ENCODE measurements at places on chromosomes 3 and 15.
A peak's percentile ranks its signal among the peaks of the same experiment; 100 is the strongest.

DNA sequence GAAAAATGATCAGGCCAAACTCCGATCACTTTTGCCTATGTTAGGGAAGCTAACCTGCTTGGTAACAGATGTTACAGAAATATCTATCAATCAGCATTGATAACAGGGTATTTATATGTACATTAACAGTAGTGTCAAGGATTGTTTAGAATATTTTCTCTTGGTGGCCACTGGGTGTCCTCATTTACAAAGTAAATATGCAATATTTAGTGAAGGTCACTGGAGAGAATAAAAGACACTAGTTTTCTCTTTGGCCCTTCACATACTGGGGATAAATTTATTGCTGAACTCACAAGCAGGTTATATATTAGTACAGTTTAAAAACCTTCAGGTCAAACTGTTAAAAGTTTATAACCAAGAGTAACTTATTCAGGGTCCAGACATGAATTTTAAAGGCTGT lies 69.0 kb downstream of the TIGIT start:
- peak; percentile 64 for DNase-seq

DNA sequence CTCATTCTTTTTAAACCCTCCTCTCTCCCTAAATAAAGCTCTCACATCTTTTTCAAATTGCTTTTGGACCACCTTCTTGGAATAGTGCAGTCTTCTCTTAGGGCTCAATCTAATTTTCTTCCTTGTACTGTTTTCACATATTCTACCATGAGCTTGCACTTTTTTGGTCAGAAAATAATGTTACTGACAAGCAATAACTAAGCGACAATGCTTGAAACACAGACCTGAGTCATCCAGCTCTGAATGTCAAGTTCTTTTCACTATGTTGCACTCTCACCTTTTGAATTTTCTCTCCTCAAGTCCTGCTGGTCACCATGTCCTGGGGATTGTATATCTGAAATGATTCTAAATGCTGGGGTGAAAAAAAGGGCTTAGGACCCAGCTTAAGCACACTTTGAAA lies 8.9 kb downstream of the TNFAIP8L3 start:
- DNase-seq = no peak

GRCh38 chr15:39456582-39457330 lies 124.1 kb upstream of the THBS1 start:
- no peak for DNase-seq

- no peak for DNase-seq
These were observed 165.7 kb downstream of the FOXP1 start for GRCh38 chr3:71417791-71418190.

DNA sequence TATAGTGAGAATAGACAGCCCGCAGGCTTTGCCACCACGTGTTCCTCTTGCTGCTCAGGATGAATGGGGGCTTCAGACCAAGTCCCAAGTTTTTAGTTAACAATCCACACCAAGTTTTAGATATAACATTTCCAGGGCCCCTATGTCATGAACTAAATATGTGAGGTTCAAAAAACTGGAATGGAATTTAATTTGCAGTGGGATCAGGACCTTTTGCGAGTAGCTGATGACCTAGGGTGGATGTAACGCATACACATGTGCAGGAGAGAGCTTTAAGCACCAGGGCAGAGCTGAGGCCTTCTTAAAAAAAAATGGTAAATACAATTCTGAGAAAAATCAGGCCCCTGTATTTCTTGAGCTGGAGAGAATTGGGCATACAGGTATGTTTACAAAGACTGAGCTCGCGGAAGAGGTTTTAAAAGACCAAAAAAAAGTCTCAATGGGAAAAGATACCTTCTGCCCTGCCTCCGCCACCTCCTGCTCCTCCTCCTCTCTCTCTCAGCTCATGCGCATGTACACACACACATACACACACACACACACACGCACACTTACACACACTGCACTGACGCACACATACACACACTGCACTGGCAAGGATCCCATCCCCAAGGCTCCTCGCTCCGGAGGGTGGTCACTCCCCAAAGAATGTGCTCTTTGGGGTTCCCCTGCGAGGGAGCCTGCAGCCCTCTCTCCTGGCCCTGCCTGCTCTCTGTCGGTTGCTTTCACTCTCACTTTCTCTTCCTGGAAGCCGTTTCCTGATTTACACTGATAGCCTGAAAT lies 48.2 kb upstream of the IGF1R start:
- DNase-seq = peak; percentile 86

- no peak for DNase-seq
These were observed 21.0 kb downstream of the DUOX2 start for GRCh38 chr15:45093013-45093412.

- DNase-seq = no peak
These were observed 31.0 kb downstream of the HEG1 start for GRCh38 chr3:125024817-125025216.

DNA sequence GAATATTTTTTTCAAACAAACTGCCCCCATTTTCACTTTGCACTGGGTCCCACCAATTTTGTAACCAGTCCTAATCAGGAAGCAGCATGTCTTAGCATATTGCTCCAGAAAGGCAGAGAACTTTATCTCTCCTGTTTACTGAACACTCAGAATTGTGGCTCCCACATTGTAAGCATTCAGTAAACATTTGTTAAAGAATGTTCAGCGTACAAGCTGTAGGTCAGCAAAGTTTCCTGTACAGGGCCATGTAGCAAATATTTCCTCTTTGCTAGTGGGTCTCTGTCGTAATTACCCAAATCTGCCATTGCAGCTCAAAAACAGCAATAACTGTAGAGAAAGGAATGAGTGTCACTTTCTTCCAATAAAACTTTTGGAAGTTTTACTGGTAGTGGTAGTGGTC lies 393.3 kb downstream of the GRM7 start:
- DNase-seq = peak; percentile 14

Data from lung (tissue), 17 donors.